B cell (primary cell): ENCODE measurements at places on chromosomes 7 and 10. TPM values are rescaled to one million over a fixed set of nuclear protein-coding genes. Genes with fewer than 3 reads are reported as not detected.

- DNase-seq, result no peak
Measured at GRCh38 chr10:97714401-97715258, 1.1 kb downstream of the MARVELD1 start.

DNA sequence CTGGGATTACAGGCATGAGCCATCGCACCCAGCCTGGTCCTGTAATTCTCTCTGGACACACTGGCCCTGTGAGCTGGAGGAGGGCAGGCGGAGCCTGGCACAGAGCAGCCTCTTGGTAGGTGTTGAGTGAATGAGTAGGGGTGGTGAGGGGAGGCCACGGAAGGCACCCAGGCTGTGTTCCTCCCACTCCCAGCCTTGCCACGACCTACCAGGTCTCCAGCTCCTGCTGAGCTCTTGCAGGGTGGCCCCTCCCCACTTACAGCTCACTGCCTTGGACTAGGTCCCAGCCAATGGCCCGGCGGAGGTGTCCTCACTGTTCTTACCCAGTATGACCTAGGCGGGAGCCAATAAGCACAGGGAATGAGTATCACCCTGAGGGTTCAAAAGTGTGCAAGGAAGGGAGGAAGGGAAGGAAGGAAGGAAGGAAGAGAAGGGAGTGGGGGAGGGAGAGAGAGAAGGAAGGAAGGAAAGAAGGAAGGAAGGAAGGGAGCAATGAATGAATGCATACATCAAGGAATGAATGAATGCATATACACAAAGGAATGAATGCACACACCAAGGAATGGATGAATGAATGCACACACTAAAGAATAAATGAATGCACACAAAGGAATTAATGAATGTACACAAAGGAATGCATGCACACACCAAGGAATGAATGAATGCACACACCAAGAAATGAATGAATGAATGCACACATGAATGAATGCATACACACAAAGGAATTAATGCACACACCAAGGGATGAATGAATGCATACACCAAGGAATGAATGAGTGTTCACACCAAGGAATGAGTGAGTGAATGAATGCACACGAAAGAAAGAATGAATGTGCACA lies 45.5 kb downstream of the GTF2IRD1 start:
- no peak for DNase-seq

DNA sequence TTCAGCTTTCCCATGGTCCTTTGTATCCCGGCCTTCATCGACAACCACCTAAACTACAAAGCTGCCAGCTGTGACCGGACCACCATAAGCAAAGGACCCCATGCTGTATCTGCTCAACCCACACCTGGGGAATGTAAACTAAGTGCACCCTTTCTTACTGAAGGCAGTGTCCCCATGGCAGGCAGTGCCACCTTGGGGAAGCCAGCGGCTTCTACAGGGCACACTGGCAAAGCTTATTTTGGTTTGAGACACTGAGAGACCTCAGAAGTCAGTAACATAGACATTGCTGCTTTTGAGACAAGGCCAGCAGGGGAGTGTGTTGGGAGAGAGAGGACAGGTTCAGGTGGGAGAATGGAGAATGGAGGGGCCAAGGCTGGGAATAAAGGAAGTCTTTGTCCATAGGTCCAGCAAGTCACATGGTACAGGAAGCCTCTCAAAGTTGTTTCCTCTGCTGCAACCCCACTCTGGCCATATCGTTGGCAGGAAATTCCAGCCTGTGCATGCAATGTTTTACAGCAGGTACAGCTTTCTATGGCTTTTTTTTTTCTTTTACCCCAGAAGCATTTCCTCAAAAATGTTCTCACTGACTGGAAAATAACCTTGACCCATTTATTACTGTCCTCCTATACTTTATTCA lies 85.9 kb upstream of the NPVF start:
- no peak for DNase-seq

- DNase-seq, result no peak
Measured at GRCh38 chr7:11206177-11206899, 232.7 kb downstream of the PHF14 start.

- no peak for DNase-seq
Measured at GRCh38 chr10:30857803-30858202, 173.9 kb downstream of the ZNF438 start.

The MYPN gene
- total RNA-seq, result not detected in 2 replicates

The HSPA12A gene
- total RNA-seq, result 17.7 and 18.8 TPM in 2 replicates
